ENCODE measurements at places on chromosomes 1 and 21. TPM values are rescaled to one million over a fixed set of nuclear protein-coding genes. Genes with fewer than 3 reads are reported as not detected.
A peak's percentile ranks its signal among the peaks of the same experiment; 100 is the strongest.

GRCh38 chr21:16550917-16551741 lies 821.3 kb downstream of the USP25 start:
- peak; percentile 34 for DNase-seq

GRCh38 chr1:110298991-110299390 lies 40.2 kb upstream of the RBM15 start:
- DNase-seq, result no peak

GRCh38 chr1:208238710-208239472 lies 5.3 kb downstream of the PLXNA2 start:
- DNase-seq, result peak; percentile 73

DNA sequence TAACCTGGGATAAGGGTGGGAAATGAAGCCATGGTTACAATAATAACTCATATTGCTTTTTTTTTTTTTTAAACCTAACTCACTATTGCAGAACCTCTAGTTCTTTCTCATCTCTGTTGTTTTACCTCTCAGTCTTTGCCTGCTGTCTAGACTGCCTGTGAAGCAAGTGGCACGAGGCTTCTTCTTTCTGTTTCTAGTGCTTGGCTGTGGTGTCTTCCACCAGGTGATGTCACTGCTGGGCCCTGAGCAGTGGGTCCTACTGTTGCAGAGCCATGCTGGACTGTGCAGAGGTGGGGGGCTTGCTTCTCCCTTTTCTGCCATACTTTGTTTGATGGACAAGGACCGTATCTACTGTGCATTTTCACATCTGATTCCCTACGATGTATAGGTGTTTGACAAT lies 51.7 kb downstream of the ZNF326 start:
- no peak for DNase-seq

Gene SRSF10
- total RNA-seq, result 125 TPM

Gene FCRL1
- not detected for total RNA-seq
